ENCODE measurements at places on chromosomes 11 and 22.

GRCh38 chr11:96103102-96103501, 179.2 kb upstream of the MTMR2 start:
- no peak for DNase-seq

GRCh38 chr11:10881892-10882291, 24.0 kb upstream of the ZBED5 start:
- DNase-seq, result no peak

DNA sequence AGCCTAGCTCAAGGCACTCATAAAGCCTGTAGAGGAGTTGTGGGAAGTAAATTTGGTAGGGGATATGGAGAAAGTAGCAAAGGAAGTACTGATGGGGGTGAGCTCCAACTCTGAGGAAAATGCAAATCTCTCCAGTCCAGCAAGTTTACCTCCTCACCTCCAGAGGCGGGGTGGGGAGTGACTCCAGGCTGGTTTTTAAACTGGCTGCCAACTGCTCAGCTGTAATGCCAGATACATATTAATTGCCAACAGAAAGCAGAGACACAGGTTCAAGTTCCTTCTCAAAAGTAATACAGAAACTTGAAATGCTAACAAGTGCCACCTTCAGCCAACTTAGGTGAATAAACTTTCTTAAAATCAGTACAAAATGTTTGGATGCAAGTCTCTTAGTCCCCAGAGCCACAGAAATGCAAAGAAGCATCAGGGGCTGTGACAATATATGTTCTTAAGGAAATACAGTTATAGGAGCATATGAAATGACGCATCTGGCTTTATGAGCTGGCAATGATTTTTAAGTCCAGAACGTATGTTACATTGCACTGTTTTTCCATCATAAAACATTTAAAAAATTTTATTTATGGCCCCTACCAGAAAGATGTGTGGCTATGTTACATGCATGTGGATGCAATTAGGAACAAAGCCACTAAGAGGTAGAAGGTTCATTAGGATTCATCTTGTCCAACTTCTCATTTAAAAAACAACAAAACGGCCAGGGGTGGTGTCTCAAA, 436.4 kb upstream of the CCDC90B start:
- DNase-seq, result no peak

DNA sequence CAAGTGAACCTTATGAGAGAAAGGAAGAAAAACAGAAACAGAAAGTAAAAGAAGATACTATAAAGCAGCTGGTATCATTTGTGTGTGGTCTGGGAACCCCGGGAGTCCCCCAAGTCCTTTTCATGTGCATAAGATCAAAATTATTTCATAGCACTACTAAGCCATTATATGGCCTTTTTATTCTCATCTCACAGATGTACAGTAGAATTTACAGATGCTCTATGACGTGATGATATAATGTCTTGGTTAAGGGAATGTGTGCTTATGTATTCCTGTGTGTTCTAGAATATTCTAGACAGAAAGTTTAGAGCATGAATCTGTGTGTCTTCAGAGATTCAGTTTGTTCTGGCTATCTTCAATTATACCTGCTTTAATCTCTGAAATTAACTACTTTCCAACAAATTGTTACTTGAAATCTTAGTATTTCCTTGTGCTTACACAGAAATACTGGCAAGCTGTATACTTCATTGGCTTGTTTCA, 8.6 kb upstream of the TPP1 start:
- DNase-seq, result no peak

- no peak for DNase-seq
Measured at GRCh38 chr11:46348566-46349401, 1.5 kb downstream of the DGKZ start.

DNA sequence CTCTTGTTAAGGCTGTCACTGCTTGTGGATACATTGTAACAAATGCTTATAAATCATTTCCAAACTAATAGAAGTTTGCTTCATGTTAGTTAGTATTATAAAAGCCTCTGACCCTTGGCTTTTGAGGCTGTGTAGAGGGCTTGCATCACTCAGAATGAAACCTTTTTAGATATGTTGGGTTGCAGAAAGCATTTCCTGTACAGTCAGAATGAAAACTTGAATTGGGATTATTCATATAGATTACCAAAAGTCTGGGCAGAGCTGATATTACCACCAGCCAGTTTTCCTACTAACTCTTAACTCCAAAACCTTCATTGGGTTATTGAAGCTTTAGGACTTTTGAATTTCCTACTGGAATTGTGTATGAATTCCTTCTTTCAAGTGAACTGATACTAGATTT, 12.0 kb downstream of the KMT2A start:
- DNase-seq, result no peak

DNA sequence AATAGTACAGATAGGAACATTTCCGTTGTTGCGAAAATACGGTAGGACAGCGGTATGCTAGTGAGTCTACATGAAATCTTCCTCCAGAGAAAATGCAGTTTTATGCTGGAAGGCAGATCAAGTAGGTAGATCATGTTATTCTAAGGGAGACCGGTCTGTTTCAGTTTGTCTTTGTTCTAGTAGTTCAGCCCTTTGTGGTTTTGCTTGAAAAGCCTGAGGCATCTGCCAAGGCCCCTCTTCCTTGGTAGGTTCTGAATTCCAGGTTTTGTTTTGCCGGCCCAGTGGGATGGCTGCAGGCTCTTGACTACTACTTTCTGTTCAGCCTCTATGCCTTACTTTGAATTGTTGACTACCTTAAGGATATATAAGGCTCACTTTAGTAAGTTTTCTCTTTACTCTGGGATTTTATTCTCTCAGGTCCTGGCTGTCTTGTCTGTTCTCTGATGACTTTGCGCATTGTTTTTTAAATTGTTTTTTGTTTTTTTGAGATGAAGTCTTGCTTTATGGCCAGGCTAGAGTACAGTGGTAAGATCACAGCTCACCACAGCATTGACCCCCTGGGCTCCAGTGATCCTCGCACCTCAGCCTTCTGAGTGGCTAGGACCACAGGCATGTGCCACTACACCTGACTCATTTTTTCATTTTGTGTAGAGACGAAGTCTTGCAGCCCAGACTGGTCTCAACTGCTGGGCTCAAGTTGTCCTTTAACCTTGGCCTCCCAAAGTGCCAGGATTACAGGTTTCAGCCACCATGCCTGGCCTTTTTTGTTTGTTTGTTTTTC, 53.7 kb downstream of the HIPK3 start:
- DNase-seq, result no peak

DNA sequence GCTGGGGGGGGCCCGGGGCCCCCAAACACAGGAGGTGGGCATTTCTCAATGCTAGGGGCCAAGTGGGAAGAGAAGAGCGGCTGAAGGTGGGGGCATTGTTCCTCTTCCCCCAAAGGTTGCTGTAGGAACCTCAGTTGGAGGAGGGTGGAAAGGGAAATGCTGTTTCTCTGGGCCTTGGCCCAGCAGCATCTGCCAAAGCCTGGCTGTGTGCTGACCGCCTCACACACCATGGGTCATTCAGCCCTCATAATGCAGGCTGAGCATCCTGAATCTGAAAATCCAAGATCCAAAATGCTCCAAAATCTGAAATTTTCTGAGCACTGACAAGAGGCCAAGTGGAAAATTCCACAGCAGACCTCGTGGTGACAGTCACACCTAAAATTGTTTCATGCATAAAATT, 49.0 kb upstream of the BID start:
- no peak for DNase-seq

DNA sequence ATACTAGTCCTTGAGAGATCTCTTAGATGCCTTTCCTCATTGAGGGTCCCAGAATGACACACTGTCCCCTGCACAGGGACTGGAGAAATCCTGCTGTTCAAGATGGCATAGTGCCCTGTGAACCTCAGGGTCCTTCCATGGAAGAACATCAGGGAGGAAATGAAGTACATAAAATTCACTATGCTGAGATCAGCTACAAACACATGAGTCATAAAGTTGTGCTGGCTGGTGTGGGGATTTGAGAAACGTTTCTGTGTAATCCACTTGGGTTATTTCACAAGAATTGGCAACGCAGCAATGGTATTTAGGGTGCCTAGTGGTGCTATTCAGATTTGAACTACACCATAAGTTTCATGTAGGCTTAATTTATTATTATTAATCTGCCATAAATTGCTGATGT, 174.4 kb downstream of the MAML2 start:
- DNase-seq, result no peak

- no peak for DNase-seq
Measured at GRCh38 chr22:26109686-26110315, 59.5 kb upstream of the SEZ6L start.

DNA sequence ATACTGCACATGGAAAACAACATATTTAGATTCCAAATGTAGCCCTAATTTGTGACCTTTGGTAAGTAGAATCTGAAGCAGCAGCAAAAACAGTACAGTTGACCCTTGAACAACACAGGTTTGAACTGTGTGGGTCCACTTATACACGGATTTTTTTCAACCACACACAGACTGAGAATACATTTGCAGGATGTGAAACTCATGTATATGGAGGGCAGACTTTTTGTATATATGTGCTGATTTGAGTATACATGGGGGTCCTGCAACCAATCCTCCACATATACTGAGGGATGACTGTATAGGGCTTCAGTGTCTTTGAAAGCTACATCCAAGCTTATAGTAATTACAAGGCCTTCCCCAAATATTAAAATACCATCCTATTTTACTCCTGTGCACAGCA, 120.5 kb downstream of the MPPED2 start:
- DNase-seq, result no peak

DNA sequence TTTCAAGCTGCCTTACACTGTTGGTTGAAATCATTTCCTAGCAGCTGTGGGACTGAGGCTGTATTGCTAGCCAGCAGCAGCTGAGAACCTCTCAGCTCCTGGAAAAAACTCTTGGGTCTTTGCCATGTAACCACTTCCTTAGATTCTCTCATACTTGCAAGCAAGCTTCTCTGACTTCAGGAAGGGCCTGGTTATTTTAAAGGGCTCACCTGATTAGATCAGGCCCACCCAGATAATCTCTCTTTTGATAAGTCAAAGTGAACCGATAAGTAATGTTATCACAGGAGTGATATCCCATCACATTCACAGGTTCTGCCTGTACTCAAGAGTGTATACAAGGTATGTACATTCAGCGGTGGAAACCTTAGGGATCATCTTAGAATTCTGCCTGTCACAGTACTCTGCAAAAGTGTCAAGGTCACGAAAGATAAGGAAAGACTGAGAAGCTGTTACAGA, 7.4 kb upstream of the CLPB start:
- no peak for DNase-seq

DNA sequence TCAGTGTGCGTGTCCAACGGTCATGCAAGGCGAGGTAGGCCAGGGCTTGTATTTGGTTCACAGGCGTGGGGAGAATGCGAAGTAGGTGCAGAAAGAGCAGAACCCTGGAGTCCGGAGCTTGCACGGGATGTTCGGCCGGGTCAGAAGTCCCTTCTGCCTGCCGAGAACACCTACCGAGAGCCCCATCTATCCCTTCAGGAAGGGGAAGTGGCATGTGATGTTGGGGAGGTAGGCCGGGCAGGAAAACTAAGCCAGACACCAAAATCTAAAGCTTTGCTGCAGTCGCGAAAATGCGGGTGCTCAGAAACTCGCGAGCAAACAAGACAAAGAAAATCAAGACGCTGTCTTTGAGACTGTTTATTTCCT, 435 bp upstream of the TAF6L start:
- DNase-seq, result no peak

GRCh38 chr11:3107608-3108182, 50.5 kb upstream of the CARS1 start:
- DNase-seq, result no peak

DNA sequence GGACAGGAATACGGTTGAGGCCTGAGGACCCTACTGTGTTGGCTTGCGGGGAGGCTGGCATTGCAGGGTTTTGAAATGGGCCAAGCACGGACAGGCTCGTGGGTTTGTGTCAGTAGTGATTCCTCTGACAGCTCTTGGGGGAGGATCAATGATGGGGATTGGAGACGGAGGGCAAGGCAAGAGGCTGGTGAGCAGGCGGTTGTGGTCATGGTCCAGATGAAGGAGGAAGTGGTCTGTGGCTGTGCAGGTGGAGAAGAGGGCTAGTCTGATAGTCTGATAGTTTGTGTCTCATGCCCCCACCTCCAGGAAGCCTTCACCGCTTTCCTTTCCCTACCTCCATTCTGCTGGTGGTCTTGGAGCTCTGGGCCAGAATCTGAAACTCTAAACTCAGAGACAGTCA, 3.0 kb downstream of the MAFF start:
- no peak for DNase-seq

DNA sequence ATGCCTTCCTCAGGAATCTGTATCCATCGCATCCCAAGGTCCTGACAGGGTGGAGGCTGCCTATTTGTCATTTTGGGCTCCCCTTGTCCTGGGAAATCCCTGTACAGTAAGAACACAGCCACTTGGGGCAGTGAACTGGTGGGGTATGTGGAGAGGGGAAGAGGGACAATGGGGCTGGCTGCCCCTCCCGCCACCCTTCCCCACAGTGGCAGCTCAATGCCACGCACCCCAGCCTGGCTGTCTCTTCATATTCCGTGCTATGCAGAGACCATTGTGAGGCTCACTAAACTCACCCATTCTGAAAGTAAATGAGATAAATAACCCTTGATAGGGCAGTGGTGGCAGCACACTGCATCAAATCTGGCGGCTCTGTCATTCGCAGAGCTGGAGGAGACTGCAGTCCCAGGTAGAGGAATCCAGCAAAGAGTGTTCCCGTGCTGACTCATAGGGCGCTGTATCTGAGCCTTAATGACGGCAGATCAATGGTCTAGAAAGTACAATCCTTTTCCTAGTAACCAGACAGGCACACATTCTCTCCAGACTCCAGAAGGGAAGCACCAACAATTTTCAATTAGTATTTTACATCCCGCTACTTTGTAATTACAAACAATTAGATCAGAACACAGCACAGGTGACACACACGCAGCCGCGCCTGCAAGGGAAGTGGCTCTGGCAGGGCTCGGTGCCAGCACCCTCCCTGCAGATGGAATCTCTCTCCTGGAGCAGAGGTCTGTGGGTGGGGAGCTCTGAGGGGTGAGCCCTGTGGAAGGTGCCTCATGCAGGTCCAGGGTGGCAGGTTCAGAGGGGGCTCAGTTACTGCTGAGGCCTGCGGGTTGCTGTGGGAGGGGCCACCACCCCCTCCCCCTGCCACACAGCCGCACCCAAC, 167.9 kb upstream of the B3GAT1 start:
- DNase-seq, result no peak

DNA sequence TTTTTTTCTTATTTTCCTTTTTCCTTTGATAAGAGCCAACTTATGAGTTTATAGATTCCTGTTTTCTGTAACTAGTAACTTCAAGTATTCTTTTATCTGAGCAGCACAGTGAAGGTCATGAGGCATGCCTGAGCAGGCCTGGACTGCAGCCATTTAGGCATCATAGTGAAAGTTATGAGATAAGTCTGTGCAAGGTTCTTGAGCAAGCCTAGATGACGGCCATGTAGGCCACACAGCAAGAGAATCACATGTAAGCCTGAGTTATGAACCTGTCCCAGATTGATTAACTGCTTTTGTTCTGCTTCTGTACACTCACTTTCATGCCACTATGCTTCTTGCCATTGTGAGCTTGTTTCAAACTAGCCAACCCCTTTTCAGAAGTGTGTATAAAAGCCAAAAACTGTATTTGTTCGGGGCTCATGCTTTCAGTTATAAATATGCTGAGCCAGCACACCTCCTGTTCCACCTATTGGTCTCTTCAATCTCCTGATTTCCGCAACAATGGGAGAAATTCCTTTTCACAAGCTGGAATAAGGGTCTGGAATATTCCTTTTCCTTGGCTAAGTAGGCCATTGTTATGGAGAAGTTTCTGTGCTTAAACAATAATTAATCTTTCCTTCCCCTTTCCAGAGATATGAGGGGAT, 745.7 kb downstream of the FAM181B start:
- no peak for DNase-seq
